ENCODE measurements at places on chromosomes 1 and 21.

GRCh38 chr21:33247599-33247998 lies 17.9 kb downstream of the IFNAR2 start:
- DNase-seq = no peak

- no peak for DNase-seq
These were observed 44.7 kb downstream of the ABCG1 start for GRCh38 chr21:42263591-42264131.

- DNase-seq = no peak
These were observed 86.6 kb upstream of the SLC25A33 start for GRCh38 chr1:9452516-9453140.

DNA sequence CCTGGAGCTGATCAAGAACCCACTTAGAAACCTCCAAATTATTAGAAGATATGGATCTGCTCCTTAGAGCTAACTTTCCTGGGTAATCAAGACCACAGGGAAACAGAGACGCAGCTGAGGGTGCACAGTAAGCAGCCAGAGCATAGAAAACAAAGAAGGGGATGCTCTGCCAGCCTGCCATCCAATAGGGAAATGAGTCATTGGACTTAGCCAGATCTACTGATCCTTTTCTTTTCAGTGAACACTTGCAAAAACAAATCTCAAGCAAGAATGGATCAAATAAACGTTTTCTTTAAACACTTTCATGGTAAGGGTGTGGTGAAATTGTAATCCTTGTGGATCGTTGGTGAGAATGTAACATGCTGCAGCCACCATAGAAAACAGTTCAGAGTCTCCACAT lies 474.0 kb downstream of the LTN1 start:
- no peak for DNase-seq

GRCh38 chr1:117123274-117123673 lies 1.7 kb upstream of the TRIM45 start:
- no peak for DNase-seq

GRCh38 chr1:39359028-39359570 lies 132.3 kb upstream of the BMP8A start:
- DNase-seq = no peak

GRCh38 chr1:81681114-81681513 lies 119.6 kb upstream of the ADGRL2 start:
- DNase-seq = no peak

Data from brain (organoid and tissue), 16 donors.